Cardiac fibroblast (primary cell): ENCODE measurements at places on chromosomes 13 and 19.

GRCh38 chr13:61722119-61722518, 306.5 kb upstream of the PCDH20 start:
- no peak for DNase-seq

DNA sequence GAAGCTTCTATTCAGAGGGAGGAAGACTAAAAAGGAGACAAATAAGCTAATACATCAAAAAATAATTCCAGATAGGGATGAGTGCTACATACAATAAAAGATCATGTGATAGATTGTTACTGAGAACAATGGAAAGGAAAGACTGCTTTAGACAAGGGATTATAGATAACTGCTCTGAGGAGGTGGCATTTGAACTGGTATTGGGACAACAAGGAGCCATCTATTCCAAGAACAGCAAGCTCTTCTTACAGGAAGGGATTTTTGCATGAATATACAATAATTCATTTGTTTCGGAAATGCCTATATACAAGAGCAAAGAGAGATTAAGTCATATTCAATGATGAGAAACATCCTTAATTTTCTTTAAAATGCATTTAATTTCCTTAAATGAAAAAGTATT, 540.5 kb upstream of the KLF12 start:
- no peak for DNase-seq

DNA sequence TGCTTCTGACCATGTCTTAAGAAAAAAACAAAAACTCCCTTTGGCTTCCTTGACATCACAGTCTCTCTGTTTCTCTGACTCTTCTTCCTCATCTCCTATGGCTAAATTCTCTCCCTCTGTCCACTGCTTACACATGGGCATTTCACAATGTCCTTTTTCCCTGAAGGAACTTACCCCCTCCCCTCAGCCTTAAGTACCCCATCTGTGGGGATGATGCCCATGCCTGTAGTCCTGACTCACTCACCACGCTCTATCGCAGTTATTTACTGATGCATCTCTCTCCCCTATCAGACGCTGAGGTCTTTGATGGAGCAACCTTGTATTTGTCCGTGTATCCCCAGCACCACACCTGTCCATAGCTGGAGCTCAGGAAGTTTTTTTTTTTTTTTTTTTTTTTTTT, 32.4 kb downstream of the ACTN4 start:
- DNase-seq = no peak

GRCh38 chr19:5286465-5287029, 54.1 kb downstream of the PTPRS start:
- no peak for DNase-seq

- DNase-seq = no peak
These were observed 13.2 kb downstream of the CBY2 start for GRCh38 chr13:45715351-45715750.

GRCh38 chr19:18733196-18733647, 49.7 kb downstream of the CRTC1 start:
- DNase-seq = peak; percentile 22

DNA sequence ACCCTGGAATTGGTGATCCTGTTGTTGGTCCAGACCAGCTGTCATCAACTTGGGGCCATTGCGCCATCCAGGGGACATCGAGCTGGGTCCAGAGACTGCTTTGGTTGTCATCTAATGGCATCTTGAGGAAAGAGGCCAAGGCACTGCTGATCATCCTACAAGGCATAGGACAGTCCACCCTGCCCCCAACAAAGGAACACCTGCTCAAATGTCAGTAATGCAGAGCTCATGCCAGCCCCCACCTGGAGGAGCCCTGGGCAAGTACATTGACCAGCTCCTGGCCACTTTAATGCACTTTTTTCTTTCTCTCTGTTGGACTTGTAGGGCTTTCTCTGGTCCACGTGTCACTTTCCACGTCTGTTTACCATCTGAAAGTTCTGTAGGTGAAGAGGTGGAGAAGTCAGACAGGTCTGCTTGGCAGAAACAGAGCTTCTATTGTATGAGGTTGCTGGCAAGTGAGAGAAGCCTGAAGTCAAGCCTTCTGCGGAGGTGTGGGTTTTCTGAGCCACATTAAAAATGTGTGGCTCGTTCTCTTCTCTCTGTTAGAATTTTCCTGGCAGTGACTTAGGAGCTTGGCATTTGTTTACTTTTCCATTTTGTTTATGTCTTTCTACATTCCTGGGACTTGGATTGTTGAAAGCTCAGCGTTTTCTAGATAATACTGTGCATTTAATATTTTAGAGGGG, 124.0 kb upstream of the RNF113B start:
- DNase-seq = peak; percentile 53

- no peak for DNase-seq
These were observed 8.8 kb upstream of the CD22 start for GRCh38 chr19:35320065-35320713.

DNA sequence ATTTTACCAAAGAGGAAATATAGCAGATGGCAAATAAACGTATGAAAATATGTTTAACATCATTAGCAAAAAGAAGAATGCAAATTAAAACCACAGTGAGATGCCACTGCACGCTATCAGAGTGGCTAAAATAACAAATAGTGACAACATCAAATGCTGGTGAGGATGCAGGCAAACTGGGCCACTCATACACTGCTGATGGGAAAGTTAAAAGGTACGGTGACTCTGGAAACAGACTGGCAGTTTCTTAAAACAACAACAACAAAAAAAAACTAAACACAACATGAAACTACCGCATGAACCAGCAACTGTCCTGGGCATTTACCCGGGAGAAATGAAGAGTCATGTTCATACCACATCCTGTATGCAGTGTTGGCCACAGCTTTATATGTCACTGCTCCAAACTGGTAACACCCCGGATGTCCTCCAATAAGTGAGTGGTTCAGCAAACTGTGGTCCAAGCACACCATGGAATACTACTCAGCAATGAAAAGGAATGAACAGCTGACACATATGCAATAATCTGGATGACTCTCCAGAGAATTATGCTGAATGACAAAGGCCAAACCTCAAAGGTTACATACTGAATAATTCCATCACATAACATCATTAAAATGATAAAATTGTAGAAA, 22.3 kb downstream of the EPS15L1 start:
- peak; percentile 24 for DNase-seq

DNA sequence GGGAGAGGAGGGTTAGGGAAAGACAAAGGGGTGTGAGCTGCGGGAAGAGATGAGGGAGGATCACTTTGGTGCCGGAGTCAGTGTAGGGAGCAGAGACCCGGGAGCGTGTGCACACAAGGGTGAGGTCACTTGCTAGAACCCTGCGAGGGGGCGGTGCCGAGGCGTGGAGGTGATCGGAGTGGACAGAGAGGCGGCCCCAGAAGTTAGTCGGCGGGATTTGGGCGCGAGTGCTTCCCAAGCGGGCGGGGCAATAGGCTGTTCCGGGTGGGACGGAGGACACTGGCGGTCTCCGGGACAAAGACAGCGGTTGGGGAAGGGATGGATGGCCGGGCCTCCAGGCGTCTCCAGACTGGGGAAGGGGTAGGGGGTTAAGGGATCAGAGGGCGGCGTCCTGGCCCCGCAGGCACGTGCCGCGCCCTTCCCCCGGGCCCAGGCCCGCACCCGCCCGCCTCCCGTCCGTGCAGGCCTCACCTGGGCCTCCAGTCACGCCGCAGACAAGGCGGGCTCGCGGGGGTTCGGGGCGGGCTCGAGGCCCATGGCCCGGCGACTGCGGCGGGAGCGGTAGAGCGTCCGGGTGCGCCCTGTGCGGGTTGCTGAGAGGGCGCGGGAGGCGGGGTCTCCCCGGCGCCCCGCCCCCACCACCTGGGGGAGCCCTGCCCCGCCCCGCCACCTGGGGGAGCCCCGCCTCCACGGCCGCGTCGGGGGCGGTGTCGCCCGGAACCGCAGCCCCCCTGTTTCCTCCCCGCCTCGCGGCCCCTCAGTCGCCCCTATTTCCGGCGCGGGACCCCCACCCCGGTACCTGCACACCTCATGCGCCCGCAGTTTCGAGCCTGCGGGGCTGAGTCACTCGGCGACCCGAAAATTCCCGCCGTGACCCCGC, at the start of gene LPAR2:
TSS of gene LPAR2 (minus strand) at position 600 of the 880 bp plus-strand sequence. CDS start 945 bp downstream, outside the sequence.
- no peak for DNase-seq

GRCh38 chr13:28822151-28822550, 2.0 kb downstream of the MTUS2 start:
- no peak for DNase-seq

DNA sequence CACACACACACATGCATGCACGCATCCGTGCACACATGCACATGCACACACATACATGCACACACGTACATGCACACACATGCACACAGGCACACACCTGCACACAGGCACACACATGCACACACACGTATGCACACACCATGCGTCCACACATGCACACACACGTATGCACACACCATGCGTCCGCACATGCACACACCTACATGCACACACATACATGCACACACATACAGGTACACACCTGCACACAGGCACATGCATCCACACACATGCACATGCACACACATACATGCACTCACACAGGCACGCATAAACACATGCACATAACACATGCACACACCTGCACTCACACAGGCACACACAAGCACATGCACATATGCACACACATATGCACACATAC, 112.1 kb downstream of the DPF1 start:
- no peak for DNase-seq

GRCh38 chr13:84132491-84132890, 250.2 kb upstream of the SLITRK1 start:
- no peak for DNase-seq

DNA sequence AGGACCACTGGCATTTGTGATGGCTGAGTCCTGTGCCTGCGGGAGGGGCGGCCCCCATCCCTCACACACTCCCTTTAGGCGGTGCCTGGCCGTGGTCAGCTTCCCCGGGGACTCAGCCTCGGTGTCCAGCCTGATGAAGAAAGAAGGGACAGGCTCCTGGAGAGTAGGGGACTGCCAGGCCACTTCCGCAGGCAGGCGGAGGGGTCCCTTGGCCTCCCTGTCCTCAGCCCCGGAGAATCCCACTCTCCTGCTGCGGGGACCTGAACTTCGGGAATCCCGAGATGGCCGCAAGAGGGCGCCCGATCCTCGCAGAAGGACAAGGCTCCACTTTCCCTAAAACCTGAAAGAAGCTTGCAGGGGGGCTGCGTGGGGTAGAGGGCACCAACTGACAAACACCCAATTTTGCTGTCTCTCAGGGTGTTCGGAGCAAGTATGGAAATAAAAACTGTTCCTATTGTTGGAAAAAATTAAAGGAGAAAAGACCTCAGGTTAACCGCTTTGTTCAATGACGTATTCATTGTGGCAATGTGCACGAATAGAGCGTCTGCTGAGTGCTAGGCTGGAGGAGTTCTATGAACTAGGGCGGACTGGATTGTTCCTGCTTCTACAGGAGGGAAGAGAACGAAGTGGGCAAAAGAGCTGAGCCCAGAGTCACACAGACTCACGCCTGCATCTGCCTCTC, 297.3 kb downstream of the ZNF536 start:
- DNase-seq = peak; percentile 48
